ENCODE measurements at places on chromosomes 4 and X.

DNA sequence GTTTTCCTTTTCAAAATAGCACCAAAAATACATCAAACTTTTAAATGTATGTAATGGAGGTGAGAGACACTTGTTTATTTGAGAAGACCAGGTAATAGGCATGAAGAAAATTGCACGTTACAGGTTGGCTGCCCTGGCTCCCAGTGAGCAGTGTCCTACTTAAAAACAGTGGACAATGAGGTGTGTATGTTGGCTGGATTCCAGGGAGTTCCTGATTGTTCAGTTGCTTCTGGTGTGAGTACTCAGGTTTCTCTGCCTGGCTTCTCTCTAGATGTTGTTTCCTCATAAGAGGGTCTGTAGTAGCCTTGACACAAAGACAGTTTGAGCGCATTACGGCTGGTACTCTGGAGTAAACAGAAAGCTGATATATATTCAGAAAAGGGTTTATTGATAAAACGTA is 29.4 kb downstream of the SNX25 start:
- DNase-seq: no peak

- DNase-seq: peak; percentile 9
These were observed 81.5 kb downstream of the NHS start for GRCh38 chrX:17456526-17456925.

DNA sequence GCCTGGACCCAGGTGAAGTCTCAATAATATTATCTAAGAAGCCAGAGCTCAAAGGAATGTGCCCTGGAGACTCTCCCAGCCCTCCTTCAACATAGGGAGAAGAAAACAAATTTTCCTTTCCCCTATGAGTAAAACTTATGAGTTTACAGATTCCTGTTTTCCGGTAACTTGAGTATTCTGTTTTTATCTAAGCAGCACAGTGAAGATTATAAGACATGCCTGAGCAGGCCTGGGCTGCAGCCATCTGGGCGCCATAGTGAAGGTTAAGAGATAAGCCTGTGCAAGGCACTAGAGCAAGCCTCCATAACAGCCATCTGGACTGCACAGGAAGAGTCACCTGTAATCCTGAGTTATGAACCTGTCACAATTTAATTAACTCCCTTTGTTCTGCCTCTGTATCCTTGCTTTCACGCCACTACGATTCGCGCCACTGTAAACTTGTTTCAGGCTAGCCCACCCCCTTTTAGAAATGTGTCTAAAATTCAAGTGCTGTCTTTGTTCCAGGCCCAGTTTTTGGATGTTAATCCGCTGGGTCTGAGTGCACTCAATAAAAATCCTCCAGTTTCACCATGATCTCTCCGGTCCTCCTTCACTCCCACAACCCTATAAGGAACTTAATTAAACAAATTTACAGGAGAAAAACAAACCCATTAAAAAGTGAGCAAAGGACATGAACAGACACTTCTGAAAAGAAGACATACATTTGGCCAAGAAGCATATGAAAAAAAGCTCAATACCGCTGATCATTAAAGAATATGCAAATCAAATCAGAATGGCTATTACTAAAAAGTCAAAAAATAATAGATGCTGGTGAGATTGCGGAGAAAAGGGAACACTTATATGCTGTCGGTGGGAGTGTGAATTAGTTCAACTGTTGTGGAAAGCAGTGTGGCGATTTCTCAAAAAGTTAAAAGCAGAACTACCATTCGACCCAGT is 189.5 kb downstream of the APBB2 start:
- DNase-seq: no peak

GRCh38 chrX:93673869-93674271 is at the start of gene FAM133A:
Gene FAM133A, plus strand, starts transcription at chrX:93674206. Its CDS starts 35,214 bp downstream, at chrX:93709420.
- peak; percentile 41 for DNase-seq

DNA sequence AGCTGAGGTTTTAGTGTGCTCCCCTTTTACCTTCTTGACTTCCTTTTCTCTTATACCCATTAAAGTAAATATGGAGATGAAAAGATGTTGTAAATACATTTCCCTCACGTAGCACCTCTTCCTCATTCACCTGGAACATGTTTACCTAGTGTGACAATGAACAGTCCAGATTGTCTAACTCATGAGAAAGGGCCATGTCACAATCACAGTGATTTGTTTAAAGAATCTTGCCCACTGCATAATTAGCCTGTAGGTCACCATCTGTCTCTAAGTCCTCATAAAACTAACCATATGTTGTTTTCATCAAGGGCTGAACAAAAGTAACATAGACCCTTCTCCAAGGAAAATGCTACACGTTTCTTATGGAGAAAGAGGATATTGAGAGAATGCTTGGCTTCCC is 85.7 kb downstream of the TSPAN5 start:
- no peak for DNase-seq

DNA sequence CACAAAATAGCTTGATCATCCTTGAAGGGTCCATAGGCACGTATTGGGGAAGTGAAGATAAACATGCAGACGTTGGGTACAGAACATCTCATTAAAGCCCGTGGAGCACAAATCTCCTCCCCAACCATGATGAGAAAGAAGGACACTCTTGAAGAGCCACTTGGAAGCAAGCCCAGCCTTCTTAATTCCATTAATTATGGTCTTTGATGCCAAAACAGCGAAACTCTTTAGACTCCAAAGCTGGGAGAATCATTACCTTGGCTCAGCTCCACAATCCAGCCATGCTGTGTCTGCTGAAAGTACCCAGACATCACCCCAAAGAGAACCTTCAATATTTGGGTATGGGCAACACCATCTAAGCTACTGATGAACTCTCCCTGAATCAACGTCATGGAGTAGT is 169.0 kb upstream of the MBNL3 start:
- DNase-seq: no peak

- peak; percentile 39 for DNase-seq
These were observed 1860.5 kb upstream of the ADGRL3 start for GRCh38 chr4:59339631-59340030.

DNA sequence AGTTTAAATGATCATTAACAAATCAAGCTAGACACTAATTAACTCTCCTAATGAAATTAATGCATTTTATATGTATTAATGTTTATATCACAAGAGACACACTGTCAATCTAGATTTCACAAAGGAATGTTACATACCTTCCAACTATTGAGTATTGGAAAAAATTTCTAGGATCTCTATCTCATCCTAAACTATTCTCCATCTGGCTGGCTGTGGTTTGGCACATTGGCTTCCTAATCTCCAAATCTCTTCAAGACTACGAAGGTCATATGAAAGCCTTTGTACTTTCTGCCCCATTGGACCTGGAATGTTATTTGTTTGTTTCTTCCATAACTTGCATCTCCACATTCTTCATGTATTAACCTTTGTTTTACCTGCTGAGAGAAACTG is 1160.0 kb downstream of the ADGRL3 start:
- no peak for DNase-seq

DNA sequence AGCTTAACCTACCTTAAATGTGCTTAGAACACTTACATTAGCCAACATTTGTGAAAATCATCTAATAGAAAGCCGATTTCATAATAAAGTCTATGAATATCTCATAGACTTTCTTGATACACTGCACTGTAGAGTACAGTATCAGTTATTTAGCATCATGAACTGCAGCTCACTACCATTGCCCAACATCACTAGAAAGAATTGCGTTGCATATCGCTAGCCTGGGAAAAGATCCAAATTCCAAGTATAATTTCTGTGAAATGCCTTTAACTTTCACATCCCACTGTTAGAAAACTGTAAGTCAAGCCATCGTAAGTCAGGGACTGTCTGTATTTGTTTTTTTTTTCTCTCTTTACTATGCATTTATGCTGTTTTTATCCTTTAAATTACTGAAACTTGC is 918.6 kb upstream of the PABPC4L start:
- no peak for DNase-seq

GRCh38 chr4:2489841-2490552 is 21.1 kb downstream of the RNF4 start:
- DNase-seq: no peak

GRCh38 chr4:95155759-95156451 is 392.9 kb downstream of the UNC5C start:
- DNase-seq: no peak

GRCh38 chrX:73965833-73966232 is 338.1 kb upstream of the ZCCHC13 start:
- no peak for DNase-seq

DNA sequence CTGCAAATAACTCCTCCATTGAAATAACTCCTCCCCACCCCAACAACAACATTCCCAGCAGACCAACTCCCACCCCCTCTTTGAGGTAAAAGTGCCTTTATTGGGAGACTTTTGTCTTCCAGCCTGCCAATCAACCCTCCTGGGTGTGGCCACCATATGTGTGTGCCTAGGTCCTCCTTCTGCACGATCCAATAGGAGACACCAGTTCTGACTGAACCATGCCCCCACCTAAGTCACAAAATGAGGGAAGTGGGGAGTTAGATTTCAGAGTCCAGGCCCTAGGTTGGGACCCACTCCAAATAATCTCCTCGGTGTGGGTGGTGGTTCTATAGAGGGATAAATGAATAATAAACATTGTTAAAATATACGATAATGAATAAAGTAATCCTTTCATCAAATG is 3.0 kb downstream of the PLP2 start:
- no peak for DNase-seq

DNA sequence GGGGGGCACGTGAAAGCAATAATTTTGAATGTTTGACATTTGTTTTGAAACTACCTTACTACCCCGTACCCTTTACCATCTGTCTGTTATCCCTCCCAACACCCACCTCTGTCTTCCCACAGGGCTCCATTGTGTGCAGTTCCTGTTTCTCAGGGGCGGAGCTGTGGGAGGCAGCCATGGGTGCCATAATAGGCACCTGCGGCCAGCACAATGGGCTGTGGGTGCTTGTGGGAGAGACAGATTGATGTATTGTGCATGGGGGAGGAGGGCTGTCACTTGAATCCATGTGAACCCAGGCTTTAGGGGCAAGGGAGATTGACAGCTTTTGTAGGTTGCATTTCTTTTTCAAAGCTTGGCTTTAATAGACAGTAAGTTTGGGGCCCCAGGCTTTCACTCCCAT is 122.6 kb upstream of the CXorf66 start:
- DNase-seq: no peak

- DNase-seq: peak; percentile 42
These were observed 235.4 kb downstream of the MGST2 start for GRCh38 chr4:139900964-139901376.

- DNase-seq: no peak
These were observed 37.3 kb downstream of the MAGEB17 start for GRCh38 chrX:16204538-16204937.

GRCh38 chr4:82630079-82630478 is 68.3 kb upstream of the TMEM150C start:
- DNase-seq: no peak

DNA sequence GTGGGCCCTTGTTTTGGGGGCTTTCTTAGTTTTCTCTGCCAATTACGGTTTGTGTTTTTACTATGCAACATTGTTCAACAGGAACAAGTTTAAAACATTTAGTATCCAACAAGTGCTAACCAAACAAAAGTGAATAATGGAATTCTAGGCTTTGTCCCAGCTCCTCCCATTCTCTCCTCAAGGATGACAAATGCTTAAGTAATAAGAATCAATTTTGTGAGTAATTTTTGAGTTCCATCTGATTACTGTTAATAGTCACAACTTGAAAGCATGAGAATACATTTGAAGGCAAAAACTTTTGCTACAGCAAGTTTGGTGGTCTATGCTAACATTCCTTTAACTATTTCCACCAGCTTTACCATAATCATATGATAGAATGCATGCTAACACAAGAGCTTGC is 78.1 kb upstream of the HPGD start:
- DNase-seq: no peak

DNA sequence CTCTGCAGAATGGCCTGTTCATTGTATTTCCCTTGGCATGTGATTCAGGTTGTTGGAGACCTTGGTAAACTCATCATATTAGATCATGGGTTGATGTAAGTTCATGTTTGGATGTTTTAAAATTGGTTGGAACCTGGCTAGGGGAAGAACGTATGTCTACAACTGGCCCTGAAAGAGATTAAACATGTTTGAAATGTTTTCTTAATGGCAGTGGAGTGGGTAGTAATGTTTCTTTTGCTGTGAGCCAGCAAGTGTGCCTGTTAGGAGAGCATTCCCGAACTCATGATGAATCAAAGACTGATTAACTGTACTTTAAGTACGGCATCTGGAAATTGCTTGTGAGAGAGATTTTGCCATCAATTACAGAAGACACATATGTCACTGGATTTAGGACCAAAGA is 44.5 kb upstream of the SLC4A4 start:
- no peak for DNase-seq

GRCh38 chr4:171538601-171539100 is 274.6 kb upstream of the GALNTL6 start:
- no peak for DNase-seq

GRCh38 chr4:62901101-62901500 is 1508.1 kb downstream of the TECRL start:
- DNase-seq: no peak

- no peak for DNase-seq
These were observed 100.7 kb downstream of the PTTG2 start for GRCh38 chr4:38060829-38061431.

GRCh38 chr4:5636766-5637670 is 71.3 kb downstream of the EVC2 start:
- DNase-seq: no peak

GRCh38 chr4:137253949-137254348 is 278.3 kb downstream of the PCDH18 start:
- DNase-seq: no peak

DNA sequence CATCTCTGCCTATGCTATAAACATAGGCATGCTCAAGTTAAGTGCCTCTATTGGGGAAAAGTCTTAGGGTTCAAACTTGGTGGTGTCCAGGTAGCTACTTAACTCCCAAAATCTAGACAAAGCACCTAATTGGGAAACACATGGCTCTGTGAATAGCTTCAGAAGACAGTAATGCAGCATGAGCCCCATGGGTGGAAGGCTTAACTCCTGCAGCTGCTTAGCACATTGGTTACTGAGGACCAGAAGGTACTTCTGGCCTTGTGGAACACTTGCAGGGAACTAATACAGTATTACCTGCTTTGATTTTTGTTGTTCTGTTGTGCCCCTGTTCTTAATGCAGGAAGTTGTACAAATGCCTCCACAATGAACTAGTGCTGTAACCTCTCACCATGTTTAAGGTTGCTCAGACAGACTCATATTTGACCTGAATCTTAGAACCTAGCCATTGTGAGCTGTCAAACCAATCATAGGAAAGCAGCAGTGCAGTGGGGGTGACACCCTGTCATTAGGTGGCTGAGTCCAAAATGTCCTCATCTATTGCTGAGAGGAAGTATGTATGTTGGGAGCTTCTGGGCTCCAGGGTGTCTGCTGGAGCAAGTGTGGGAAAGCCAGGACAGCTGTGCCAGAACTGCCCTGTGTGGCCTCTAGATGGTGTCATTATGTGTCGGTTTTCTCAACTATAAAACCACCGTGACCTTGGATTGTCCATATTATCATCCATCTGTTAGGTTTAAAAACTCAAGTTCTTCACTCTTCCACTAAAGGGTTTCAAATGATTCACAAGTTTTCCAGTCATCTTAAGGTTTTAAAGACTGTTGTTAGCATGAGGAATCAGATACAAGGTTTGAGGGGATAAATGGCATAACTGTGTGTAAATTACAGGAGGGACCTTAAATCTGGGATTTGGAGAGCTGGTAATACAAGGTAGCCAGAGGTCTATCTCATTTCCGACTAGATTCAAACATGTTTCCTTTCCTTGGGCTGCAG is 69.9 kb upstream of the WDR1 start:
- DNase-seq: no peak

- no peak for DNase-seq
These were observed 1.3 kb downstream of the PCDH7 start for GRCh38 chr4:30721185-30722091.

All from putamen (tissue), 1 donor.